ENCODE measurements at places on chromosomes 5 and 9.

DNA sequence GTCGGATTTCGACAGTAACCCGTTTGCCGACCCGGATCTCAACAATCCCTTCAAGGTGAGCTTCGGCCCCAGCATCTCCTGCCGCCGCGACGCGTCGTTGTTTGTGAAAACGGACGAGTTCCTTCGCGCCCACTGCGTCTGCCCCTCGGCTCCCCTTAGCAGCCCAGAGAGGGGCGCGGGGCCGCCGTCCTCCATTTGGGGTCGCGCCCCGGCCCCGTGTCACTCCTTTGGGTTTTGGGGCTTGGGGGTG is 182 bp downstream of the SCAMP1 start:
- no peak for DNase-seq

DNA sequence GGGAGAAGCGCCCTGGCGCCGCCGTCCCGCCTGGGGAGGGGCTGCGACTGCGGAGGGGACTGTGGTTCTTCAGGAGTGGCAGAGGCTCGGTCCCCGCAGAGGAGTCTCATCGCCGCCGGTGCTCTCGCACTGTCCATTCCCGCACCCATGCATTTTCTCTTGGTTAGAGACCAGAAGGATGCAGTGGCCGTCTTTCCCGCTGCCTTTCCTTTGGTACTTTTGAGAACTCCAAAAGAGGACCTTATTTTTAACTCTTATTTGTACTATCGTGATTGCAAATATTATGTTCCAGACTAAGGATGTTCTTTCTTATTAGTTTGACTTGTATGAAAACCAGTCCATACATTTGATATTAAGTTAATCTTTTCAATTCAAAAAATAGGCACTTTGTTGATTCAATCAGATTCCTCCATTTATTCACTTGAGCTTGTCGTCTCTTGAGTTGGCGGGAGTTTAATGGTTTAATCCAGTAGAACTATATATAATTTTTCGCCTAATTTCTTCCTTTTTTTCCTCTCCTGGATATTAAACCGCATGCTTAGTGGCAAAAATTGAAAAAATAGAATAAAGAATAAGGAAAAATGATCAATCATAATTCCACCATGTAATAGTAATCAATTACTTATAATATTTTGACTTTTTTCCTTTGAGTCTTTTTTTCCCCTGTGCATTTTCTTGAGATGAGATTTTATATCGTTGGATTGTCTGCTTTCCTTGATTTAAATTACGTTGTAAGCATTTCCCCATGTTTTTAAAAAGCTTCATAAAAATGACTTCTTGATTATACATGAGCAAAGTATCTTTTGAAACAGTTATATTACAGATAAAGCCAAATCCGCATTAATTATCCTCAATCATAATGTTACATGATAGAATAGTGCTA is 861 bp downstream of the ZFYVE16 start:
- peak; percentile 70 for DNase-seq

DNA sequence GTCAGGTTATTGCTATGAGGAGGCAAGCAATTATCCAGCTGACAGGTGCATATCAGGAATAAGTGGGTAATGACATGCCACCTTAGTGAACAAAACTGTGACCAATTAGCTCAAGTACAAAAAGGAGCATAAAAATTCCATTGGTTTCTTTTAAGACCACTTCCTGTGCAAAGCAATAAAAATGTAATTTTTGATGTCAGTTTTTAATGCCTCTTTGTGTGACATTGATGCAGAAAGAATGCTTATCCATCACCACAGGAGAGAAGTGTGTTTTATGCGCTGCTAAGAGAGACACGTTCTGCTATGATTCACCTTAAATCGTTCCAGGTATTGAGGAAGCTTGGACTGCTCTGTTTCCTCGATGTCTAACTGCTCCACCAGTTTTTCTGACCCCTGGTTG is 96.7 kb downstream of the MRPS27 start:
- no peak for DNase-seq

GRCh38 chr9:98298476-98298875 is 43.0 kb upstream of the TBC1D2 start:
- no peak for DNase-seq

GRCh38 chr5:143679777-143680176 is 132.2 kb upstream of the HMHB1 start:
- peak; percentile 44 for DNase-seq

DNA sequence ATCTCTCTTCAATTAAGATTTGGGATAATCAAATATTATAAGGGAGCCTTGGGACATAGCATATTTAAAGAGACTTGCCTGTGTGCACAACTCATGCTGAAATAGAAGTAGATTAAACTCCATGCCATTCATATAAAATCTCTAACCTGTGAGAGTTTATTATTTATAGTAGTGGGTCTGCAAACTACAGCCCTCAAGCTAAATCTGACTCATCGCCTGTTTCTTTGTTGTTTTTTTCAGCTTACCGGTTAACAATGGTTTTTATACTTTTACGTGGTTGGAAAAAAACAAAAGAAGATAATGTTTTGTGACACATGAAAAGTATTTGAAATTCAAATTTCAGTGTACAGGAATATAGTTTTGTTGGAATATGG is 61.9 kb upstream of the GHR start:
- no peak for DNase-seq

DNA sequence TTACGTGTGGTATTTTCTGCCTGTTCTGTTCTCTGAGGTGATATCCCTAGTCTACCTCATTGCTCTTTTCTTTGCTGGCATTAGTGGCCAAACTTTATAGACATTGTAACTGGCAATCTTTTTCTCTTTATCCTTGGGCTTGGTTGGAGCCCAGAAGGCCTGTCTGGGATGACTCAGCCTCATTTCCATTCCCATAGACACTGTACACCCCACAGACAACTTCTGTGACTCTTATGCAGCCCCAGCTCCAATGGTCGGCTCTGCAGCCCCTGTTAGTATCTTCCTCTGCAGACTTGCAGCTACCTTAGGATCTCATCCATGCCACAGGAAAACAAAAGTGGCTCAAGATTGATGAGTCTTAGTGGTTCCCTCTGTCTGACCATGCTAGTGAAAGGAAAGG is 79.8 kb downstream of the CFAP95 start:
- DNase-seq = no peak
